ENCODE measurements at places on chromosomes 13 and 19.

DNA sequence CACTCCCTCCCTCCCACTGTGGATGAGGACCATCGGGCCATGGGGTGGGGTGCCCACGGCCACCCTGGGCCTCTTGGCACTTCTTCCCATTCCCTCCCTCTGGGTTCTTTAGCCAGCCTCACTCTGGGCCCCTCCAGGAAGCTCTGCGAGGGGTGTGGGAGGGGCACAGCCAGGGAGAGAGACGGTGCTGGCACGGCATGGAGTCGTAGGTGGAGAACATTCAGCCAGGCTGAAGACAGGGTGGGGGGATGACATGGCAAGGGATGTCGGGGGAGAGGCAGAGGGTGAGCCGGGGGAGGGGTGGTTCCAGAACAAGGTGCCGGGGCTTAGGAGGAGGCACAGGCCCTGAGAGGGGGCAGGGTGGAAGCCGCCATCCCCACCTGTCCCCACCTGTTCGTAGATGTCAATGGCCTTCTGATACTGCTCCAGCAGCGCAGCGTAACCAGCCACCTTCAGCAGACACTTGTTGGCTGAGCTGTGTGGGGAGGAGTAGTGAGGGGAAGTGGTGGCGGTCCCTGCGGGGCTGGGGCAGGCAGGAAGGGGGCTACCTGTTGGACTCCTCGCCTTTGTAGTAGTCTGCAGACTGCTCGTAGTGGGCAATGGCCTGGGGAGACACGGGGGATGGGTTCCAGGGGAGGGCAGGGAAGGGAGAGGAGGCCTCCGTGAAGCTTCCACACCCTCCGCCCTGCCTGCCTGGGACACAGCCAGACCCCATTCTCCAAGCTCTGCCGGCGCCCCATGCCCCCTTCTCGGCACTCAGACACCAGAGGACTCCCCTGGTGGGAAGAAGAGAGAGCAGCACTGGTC lies 8.8 kb upstream of the KPTN start:
- no peak for DNase-seq

DNA sequence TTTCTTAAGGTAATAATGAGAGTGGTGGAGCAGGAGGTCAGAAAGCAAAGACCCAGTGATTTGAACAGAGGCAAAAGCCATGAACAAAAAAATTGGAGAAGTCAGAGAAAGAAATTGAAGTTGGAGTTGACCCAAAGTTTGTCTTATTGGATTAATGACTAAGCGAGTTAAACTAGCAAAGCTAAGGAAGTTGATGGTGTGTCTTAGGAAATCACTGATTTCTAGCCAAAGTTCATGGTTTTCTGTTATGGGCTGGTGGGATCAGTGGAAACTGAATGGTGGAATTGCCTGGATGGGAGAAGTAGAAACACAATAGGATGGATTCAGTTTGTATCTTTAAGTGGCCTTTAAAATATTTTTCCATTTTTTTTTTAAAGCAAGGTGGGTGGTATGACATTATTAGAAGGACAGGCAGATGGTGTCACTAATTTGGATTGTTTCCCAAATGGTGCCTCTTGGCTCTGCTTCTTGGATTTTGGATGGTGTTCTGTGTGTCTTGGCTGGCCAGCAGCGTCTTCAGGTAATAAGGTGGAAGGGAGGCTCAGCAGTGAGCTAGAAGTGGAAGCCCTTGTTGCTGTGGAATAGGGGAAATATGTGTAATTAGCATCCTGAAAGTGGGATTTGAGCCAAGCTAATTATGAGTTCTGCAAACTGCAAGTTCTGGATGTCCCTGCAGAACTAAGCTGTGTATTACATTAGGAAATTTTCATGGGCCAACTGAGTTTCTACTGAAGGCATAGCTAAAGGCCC lies 302.9 kb downstream of the LMO7 start:
- no peak for DNase-seq

DNA sequence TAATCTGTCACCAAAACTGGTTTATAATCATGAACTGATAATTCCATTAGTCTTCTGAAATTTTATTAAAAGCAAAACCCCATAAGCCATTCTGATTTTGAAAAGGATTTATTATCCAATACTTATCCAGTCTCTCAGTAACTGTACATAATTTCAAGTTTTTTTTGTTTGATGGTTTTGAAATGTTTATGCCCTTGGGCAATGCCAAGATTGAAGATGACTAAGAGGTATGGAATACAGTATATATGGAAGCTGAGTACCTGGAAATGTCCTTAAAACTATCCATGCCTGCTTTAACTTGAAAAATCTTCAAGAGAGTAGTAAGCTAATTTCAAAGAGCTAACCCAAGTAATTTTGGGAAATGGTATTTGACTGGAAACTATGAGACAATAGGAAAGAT lies 1.8 kb upstream of the NEK5 start:
- no peak for DNase-seq

GRCh38 chr13:71752775-71753513 lies 114.1 kb downstream of the DACH1 start:
- DNase-seq: no peak

- no peak for DNase-seq
Observed at GRCh38 chr19:17026706-17027534, at the start of gene CPAMD8. CPAMD8 (minus strand) TSS chr19:17026810; CDS start chr19:17026642, 168 bp downstream.

DNA sequence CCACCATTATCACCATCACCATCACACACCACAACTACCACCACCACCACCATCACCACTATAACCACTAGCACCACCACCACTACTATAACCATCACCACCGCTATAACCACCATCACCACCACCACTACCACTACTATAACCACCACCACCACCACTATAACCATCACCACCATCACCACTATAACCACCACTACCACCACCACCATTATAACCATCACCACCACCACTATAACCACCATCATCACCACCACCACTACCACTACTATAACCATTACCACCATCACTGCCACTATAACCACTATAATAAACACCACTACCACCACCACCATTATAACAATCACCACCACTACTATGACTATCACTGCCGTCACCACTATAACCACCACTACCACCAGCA lies 173.2 kb downstream of the DCLK1 start:
- no peak for DNase-seq

GRCh38 chr13:114089751-114090400 lies 42.5 kb downstream of the RASA3 start:
- DNase-seq: no peak

DNA sequence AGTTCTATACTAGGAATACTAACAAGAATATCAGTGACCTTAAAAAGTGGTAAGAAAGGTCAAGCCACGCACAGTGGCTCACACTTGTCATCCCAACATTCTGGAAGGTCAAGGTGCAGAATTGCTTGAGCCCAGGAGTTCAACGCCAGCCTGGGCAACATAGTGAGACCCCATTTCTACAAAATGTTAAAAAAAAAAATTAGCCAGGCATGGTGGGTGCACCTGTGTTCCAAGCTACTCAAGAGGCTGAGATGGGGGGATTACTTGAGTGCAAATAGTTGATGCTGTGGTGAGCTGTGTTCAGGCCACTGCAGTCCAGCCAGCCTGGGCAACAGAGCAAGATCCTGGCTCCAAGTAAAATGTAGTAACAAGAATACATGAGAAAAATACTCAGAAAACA lies 61.8 kb downstream of the PCDH9 start:
- DNase-seq: no peak

- DNase-seq: no peak
Observed at GRCh38 chr13:29319451-29319850, 276.0 kb downstream of the SLC7A1 start.

GRCh38 chr19:38478273-38478971 lies 44.9 kb downstream of the RYR1 start:
- DNase-seq: no peak

- no peak for DNase-seq
Observed at GRCh38 chr19:8608941-8609278, 1.6 kb downstream of the ADAMTS10 start.

GRCh38 chr19:37979547-37980082 lies 72.6 kb downstream of the SIPA1L3 start:
- DNase-seq: no peak

- DNase-seq: no peak
Observed at GRCh38 chr13:33015791-33016323, 366 bp upstream of the KL start.

DNA sequence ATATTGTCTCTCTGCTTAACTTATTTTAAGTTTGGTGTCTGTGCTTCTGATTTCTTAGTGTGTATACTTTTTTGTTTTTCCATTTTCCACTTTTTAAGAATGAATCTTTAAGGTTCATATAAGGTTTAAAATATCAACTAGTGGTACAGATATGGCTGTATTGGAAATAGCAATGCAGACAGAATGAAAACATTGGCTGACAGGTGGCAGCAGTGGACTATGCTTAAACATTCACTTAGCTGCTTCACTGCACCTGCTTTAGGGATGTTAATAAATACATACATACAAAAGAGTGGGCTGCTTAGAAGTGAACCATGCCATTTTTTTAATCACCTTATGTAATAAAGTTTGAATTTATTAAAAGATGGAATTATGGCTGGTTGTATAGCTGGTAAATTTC lies 27.3 kb downstream of the TM9SF2 start:
- DNase-seq: no peak

- no peak for DNase-seq
Observed at GRCh38 chr19:36627057-36627456, 21.9 kb downstream of the ZNF382 start.

GRCh38 chr19:4371247-4372164 lies 28.1 kb downstream of the MPND start:
- no peak for DNase-seq

GRCh38 chr13:40207001-40207478 lies 459.4 kb downstream of the FOXO1 start:
- no peak for DNase-seq
